Tibial artery (tissue), 4 donors: ENCODE measurements at places on chromosomes 1 and 21.
A peak's percentile ranks its signal among the peaks of the same experiment; 100 is the strongest.

GRCh38 chr1:220843481-220844011 lies 35.7 kb upstream of the HLX start:
- DNase-seq = peak; percentile 32

DNA sequence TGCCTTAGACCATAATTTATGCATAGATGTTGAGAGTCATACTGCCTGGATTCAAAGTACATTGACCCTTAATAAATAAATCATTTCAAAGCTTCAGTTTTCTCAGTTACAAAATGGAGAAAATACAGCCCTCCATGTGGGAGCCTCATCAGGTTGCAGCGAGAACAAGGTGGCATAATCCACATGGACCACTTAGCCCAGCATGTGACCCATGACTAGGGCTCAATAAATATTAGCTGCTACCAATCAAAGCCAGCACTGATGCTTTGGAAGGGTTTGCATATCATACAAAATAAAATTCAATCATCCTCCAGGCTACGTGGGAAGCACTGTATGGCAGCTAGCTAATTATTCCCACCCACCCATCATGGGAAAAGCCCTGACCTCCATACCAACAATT lies 33.5 kb upstream of the RGS7 start:
- DNase-seq = no peak

- no peak for DNase-seq
Observed at GRCh38 chr1:168235548-168235885, 9.7 kb downstream of the SFT2D2 start.

DNA sequence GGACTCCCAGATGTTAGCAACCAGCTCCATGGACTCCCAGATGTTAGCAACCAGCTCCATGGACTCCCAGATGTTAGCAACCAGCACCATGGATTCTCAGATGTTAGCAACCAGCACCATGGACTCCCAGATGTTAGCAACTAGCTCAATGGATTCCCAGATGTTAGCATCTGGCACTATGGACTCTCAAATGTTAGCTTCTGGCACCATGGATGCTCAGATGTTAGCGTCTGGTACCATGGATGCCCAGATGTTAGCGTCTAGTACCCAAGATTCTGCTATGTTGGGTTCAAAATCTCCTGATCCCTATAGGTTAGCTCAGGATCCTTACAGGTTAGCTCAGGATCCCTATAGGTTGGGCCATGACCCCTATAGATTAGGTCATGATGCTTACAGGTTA lies 8.8 kb downstream of the SON start:
- DNase-seq = no peak

DNA sequence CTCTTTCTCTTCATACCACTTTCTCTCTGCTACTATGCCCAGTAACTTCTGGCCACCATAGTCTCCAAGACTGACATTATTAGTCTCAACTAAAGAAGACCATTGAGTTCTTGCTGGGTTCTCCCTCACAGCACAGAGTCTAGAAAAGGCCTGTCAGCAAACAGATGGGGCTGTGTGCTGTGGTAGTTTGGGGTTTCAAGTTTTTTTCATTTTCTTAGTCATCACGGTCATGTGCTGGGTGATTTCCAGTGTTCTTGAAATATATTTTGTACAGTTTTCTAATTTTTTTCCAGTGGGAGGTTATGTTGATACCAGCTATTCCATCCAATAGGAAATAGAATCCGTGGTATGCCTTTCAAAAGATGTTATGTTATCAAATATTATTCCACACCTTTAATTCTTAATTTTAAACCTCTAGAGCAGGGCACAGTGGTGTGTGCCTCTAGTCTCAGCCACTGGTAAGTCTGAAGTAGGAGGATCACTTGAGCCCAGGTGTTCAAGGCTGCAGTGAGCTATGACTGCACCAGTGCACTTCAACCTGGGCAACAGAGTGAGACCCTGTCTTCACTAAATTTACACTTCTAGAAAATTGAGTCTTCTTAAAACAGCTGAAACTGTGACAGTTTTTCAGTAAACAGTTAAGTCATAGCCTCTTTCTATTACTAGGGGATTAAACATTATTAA lies 8.3 kb downstream of the CFHR2 start:
- DNase-seq = no peak

DNA sequence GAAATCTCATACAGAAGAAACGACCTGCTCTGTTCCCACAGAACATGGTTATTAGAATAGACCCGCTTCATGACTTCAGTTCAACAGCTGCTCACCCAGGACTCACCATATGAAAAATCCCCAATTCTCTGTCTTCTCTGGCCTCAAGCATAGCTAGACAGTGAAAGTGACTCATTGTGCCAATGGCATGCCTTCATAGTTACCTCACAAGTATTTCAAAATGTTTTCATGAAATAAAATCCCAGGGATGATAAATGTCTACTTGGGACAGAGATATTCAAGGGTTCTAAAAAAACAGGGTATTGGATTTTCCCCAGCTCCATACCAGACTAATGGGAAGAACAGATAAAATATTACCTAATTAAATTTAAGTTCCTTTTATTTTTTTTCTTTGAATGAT lies 82.3 kb downstream of the NOTCH2 start:
- no peak for DNase-seq

DNA sequence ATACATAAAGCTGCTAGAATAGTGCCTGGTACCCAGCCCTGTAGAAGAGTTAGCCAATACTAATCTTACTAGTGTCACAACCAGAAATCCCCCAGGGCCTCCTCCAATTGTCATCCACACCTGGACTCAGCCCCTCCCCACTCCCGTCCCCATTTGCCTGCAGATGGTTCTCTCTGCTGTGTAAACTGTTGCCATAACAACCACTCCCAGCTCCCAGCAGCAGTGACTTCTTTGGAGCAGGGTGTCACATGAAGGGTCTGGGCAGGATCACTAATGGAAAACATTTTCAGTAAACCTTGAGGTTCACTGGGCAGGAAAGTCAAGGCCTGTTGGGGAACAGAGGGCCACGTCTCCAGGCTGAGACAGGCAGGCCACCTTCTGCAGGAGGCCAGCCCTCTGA lies 126.0 kb upstream of the IPO9 start:
- no peak for DNase-seq

DNA sequence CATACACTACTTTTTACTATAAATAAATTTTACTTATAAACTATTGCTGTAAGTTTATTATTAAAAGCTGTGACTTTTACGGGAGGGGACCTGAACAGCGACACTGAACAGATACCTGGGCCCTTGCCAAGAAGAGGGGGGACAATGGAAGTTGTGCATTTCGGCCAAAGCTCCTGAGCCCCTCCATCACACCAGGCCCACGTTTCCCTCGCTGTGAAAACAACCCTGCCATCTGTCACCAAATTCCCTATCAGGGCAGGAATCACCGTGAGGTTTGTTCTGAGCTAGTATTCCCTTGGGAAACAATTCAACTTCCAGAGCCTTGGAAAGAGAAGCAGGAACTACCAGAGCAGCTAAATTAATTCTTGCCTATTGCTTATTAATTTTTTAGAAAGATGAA lies 37.0 kb downstream of the VTCN1 start:
- DNase-seq = no peak

DNA sequence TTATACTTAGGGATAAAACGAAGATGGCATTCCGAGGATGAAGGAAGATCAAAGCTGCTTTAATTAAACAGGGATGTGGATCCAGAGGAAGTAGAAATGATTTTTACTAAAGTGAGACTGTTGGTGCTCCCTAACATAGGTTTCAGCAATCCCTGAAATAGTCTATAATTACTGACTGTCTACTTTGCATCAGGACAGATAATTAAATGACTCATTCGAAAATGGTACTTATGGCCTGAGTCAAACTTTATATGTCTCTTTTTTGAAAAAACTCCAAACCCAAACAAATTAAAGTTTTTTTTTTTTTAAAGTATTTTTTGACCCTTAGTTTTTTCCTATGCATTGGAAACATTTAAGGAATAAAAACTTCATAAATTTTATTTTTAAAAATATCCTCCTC lies 90.3 kb downstream of the LYST start:
- no peak for DNase-seq

- no peak for DNase-seq
Observed at GRCh38 chr1:153919876-153920852, 2.6 kb downstream of the GATAD2B start.

DNA sequence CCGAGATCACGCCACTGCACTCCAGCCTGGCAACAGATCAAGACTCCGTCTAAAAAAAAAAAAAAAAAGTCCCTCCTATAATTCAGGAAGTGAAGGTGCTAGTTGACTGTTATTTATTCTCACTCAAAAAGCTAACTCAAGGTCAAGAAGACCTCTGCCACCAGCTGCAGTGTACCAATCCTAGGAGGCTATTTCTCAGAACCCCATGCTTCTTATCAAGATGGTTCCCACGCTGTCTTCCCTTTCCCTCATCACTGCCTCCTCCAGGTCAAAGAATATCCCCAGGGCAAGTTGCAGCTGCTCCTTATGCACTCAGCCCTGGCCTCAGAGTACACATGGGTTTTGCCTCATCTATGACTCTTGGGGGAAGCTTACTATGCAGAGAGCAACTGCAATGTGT lies 53.6 kb downstream of the RERE start:
- no peak for DNase-seq

GRCh38 chr1:226738421-226738994 lies 574 bp downstream of the ITPKB start:
- no peak for DNase-seq

GRCh38 chr1:224329484-224329841 lies 509 bp downstream of the NVL start:
- no peak for DNase-seq
